Mucosa of descending colon (tissue), 3 donors: ENCODE measurements at places on chromosomes 1 and 21. TPM values are rescaled to one million over a fixed set of nuclear protein-coding genes. Genes with fewer than 3 reads are reported as not detected.

GRCh38 chr21:35226328-35226727 is 177.2 kb upstream of the RUNX1 start:
- DNase-seq: no peak

DNA sequence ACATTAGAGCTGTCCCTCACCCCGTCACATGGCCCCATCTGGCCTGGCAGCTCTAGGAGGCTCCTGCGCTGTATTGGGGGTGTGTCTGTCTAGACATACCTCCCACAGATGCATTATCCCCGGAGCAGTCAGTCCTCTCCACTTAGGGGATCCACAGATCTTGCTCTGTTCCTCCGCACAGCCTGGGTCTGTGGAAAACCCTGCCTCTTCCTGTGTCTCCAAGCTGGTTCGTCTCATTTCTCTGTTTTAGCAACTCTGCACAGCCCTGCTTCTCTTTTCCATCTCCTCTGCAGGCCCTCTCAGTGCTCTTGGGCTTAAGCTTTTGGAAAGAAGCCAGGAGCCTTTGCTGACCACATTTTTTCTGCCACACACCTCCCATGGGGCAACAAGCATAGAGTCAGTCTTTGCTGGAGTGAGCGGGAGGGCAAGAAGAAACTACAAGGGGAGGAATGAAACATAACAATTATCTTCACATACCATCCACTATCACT is 241.5 kb downstream of the FOXD2 start:
- DNase-seq: no peak

- no peak for DNase-seq
Measured at GRCh38 chr1:78540048-78540447, 49.3 kb downstream of the PTGFR start.

DNA sequence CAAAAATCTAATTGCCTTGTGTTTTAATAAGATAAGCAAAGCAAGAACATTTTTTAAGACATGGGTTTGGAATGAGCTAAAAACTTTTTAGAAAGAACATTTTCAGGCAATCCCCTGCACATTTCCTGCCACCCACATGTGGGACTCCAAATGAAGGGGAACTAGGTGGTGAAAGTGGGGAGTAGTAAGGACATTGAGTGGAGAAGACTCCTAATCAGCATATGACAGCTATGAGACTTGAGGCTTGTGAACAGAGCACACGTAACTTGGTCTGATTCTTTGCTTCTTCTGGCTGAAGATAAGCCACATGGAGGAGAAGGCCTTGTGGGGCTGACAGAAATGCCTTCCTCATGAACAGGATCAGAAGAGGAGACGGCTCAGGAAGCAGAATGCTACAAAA is 50.3 kb downstream of the FCER1A start:
- no peak for DNase-seq

GRCh38 chr1:95116580-95117206 is 462 bp upstream of the TLCD4 start:
- peak; percentile 69 for DNase-seq

- DNase-seq: no peak
Measured at GRCh38 chr1:11031624-11032262, 15.3 kb downstream of the MASP2 start.

DNA sequence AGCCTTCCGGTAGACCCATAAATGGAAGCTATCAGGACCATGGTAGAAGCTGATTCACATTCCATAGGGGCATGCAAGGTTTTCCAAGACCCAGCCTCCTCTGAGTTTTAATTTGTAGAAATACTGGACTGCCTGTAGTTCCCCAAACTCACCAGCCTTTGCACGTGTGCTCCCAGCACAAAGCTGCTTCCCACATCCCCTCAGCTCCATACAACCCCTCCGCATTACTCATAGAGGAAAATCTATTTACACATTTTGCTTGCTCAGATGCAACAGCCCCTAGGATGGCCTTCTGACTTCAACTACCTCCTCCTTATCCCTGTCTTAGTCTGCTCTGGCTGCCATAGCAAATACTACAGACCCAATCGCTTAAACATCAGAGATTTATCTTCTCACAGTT is 336.2 kb downstream of the SETD4 start:
- DNase-seq: no peak

- DNase-seq: no peak
Measured at GRCh38 chr1:45535988-45536766, 14.4 kb upstream of the AKR1A1 start.

GRCh38 chr1:44594871-44595735 is 79.2 kb downstream of the TMEM53 start:
- peak; percentile 78 for DNase-seq

- no peak for DNase-seq
Measured at GRCh38 chr1:87274851-87275250, 53.8 kb upstream of the LMO4 start.

GRCh38 chr1:85196358-85196757 is 4.5 kb downstream of the SYDE2 start:
- no peak for DNase-seq

GRCh38 chr1:240816472-240816871 is 204.5 kb upstream of the GREM2 start:
- DNase-seq: no peak

- no peak for DNase-seq
Measured at GRCh38 chr1:162230096-162230495, 146.6 kb downstream of the SPATA46 start.

DNA sequence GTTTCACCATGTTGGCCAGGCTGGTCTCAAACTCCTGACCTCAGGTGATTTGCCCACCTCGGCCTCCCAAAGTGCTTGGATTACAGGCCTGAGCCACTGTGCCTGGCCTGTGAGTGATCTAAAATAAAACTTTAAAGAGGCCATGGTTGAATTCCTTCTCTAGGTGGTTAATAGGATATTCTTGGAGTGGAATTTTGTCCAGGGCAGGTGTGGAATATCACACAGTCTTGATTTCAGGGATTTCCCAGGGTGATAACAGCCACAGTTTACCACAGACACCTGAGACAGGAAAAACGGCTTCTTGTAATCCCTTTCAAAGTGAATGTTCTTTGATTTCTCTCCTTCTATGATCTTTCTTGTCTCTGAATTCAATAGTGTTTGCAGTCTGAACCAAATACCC is 32.1 kb upstream of the C1orf21 start:
- no peak for DNase-seq

DNA sequence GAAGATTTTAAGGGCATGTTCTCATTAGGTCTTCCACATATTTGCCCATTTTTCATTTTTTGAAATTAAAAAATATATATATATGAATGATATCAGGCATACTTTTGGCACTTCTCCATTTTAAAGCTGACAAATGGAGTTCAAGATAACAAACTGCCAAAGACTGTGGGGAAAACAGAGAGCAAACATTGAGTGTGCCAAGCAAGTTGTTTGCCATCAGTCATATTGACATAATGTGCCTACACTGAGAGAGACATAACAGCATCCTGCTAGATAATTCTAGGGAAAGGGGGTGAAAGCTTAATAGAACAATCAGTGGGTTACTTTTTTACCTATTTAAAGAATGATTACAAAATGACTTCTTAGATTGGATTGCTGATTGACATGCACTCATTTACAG is 529.4 kb upstream of the CXADR start:
- DNase-seq: no peak

- DNase-seq: no peak
Measured at GRCh38 chr21:22399681-22400514, 1401.7 kb downstream of the NCAM2 start.

- DNase-seq: no peak
Measured at GRCh38 chr21:44802396-44803153, 955 bp upstream of the UBE2G2 start.

- no peak for DNase-seq
Measured at GRCh38 chr1:152699746-152700145, 1.6 kb downstream of the LCE2A start.

- DNase-seq: no peak
Measured at GRCh38 chr1:17403081-17403480, 31.1 kb downstream of the PADI6 start.

- DNase-seq: no peak
Measured at GRCh38 chr1:25427696-25428095, 3.0 kb upstream of the MACO1 start.

- no peak for DNase-seq
Measured at GRCh38 chr1:96515925-96516324, 205.7 kb upstream of the PTBP2 start.

DNA sequence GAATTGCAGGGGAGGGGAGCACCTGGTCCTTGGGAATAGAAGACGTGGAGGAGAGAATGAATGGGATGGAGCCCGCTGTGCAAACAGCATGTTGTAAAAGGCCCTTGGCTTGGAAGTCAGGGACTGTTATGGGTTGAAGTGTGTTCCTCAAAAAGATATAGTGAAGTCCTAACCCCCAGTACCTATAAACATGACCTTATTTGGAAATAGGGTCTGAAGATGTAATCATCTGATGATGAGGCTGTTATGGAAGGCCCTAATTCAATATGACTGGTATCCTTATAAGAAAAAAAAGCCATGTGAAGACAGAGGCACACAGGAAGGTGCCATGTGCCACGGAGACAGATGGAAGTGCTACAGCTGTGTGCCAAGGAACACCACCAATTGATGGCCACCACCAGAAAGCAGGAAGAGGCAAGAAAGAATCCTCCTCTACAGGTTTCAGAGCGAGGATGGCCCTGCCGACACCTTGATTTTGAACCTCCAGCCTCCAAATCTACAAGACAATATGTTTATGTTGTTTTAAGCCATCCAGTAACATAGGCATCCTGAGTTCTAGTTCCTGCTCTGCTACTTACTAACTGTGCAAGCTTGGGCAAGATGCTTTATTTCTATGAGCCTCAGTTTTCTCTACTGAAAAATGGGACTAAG is 51.2 kb downstream of the LRRN2 start:
- DNase-seq: no peak

DNA sequence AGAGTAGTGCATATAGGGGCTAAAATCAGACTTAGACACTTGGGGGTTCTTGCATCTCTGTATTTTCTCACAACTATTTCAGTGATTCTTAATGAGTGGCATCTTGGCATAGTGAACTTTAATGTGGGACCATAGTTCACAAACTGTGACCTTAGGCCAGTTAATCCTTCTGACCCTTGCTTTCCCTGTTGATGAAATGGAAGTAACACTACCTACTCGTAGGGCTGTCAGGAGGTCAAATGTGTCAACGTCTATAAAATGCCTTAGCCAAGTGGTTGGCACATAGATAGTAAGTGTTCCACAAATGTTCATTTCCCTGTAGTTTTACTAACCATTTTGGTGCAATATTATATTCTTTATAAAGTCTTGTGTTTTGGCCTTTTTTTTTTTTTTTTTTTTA is 49.4 kb downstream of the DYRK1A start:
- DNase-seq: no peak

DNA sequence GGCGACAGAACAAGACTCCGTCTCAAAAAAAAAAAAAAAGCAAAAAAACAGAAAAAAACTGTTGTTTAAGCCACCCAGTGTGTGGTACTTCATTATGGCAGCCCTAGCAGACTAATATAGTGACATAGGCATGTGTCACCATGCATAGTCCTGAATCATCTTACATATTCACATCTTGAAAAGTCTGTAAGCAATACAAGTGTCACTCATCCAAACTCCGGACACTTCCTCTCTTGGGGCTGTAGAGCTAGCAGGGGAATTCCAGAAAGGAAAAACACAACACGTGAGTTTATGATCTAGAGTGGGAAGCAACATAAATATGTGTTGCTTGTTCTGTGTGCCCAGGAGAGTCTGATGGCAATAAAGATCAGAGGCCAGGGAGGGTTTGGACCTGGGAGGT is 81.6 kb upstream of the KCNE2 start:
- DNase-seq: no peak

GRCh38 chr1:147651466-147651865 is 18.9 kb downstream of the ACP6 start:
- no peak for DNase-seq

DNA sequence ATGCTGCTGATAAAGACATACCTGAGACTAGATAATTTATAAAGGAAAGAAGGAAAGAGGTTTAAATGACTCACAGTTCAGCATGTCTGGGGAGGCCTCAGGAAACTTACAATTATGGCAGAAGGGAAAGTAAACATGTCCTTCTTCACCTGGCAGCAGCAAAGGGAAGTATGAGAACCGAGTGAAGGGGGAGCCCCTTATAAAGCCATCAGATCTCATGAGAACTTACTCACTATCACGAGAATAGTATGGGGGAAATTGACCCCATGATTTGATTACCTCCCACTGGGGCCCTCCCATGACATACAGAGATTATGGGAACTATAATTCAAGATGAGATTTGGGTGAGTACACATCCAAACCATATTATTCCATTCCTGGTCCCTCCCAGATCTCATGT is 154.4 kb downstream of the FASLG start:
- DNase-seq: no peak

Gene PROX1
- 31.5 TPM for total RNA-seq

Gene RXFP4
- total RNA-seq: 1.2 TPM

Gene USH2A
- not detected for total RNA-seq

Gene SELENOF
- 138 TPM for total RNA-seq

Gene IFI44
- total RNA-seq: 15.6 TPM

Gene SLC16A1
- total RNA-seq: 172 TPM

Gene KRTAP12-1
- total RNA-seq: not detected

Gene SERINC2
- 225 TPM for total RNA-seq

Gene PDE9A
- total RNA-seq: 167 TPM

Gene ACTL8
- not detected for total RNA-seq
